ENCODE measurements at places on chromosomes 7 and 10. TPM values are rescaled to one million over a fixed set of nuclear protein-coding genes. Genes with fewer than 3 reads are reported as not detected.

Gene AGR2
- 0.60 TPM for polyA plus RNA-seq

Gene GPC2
- 2.6 TPM for polyA plus RNA-seq

Gene ALOX5
- not detected for polyA plus RNA-seq

Gene ANKRD30A
- polyA plus RNA-seq, result not detected

Gene IFIT1
- polyA plus RNA-seq, result 32.8 TPM

Gene AKR1C2
- polyA plus RNA-seq, result 8.2 TPM

Gene DPCD
- 51.1 TPM for polyA plus RNA-seq

Gene GLI3
- 7.2 TPM for polyA plus RNA-seq

Gene HOGA1
- 0.41 TPM for polyA plus RNA-seq

Gene OR9A2
- not detected for polyA plus RNA-seq

Gene TRIM74
- polyA plus RNA-seq, result 0.09 TPM

Gene INTS1
- 13.1 TPM for polyA plus RNA-seq

Gene FANK1
- 2.8 TPM for polyA plus RNA-seq

Gene PRSS37
- not detected for polyA plus RNA-seq

Gene ZNRF2
- polyA plus RNA-seq, result 0.56 TPM

DNA sequence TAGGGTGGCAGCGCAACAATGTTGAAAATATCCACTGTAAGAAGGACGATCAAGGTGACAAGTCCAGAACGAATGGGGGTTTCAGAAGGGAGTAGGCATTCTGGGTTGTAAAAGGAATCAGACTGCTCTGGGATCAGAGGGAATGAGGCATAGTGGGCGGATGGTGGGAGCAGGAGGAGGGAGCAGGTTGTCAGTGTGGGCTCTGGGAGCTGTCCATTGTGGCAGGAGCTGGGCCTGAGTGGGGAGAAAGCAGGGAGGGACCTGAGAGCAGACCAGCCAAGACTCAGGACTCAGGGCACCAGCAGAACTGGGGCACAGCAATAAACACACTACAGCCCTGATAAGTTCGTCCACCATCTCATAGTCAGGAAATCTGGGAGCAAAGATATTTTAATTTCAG lies 292.6 kb upstream of the MKI67 start:
- DNase-seq, result no peak

DNA sequence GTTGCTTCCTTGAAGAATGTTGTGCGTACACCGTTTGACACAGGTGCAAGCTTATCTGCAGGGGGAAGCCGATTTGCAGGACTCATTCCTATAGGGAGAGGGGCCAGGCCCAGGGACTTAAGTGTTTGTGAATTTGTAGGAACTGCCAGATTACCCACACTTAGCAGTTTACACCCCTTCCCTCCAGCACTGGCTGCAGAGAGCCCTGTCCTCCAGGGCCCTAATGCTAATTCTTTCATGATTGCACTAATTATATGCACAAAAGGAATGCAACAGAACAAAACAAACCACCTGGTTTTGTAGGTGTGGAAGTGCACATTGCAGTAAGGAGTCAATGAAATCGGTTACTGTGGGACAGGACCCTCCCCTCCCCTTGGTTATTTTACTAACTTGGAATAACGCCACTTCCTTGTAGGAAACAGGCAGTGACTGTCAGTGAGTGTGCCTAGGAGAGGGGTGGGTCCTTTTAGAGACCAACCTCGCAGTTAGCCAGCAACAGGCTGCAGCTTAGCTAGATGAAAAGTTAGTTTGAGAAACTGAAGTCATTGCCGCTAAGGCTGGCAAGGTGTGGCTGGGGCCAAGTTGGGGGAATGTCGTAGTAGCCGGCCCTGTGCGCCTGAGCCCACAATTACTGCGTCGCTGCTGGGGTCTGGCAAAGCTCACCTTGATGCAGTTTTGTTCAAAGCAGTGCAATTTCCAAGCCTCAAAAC lies 60.6 kb downstream of the CUX1 start:
- no peak for DNase-seq

GRCh38 chr7:133253519-133253875 lies 619 bp downstream of the EXOC4 start:
- DNase-seq, result no peak

DNA sequence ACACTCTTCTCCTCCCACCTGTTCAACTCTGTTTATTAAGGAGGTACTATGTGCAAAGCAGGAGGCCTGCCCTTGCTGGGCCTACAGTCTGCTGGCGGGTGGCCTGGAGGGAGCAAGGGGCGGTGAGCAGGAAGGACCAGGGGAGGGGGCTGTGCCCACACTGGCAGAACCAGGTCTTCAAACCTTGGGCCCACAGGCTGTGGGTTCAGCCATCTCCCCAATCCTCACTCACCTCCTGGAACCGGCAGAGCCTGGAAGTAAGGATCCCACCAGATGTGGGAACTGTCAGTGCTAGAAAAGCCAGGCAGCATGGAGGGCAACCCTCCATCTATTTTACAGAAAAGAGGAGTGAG lies 50.8 kb downstream of the CAMK2B start:
- DNase-seq, result no peak

GRCh38 chr10:70679498-70679897 lies 7.2 kb downstream of the ADAMTS14 start:
- no peak for DNase-seq

- no peak for DNase-seq
Measured at GRCh38 chr10:131872827-131873375, 27.9 kb upstream of the PPP2R2D start.

DNA sequence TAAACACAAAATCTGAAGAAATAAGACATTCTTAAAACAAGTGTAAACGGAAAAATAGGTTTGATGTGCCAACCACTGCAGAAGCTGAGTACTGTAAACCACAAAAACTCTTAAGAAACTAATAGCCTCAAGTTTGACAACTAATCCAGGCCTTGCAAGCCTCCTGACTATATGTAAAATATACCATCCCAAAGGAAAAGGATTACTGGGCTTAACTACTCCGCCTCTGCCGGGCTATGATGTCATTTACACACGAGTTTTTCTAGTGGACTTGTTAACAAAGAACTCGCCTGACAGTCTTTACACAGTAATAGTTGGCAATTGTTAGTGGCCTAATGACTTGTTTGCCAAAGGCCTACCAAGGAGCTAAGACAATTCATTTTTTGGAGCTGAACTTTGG lies 2.1 kb downstream of the KIF5B start:
- DNase-seq, result peak; percentile 44

GRCh38 chr7:43204081-43204480 lies 91.6 kb downstream of the HECW1 start:
- DNase-seq, result peak; percentile 21

- DNase-seq, result no peak
Measured at GRCh38 chr7:45400680-45401079, 173.5 kb upstream of the ADCY1 start.

DNA sequence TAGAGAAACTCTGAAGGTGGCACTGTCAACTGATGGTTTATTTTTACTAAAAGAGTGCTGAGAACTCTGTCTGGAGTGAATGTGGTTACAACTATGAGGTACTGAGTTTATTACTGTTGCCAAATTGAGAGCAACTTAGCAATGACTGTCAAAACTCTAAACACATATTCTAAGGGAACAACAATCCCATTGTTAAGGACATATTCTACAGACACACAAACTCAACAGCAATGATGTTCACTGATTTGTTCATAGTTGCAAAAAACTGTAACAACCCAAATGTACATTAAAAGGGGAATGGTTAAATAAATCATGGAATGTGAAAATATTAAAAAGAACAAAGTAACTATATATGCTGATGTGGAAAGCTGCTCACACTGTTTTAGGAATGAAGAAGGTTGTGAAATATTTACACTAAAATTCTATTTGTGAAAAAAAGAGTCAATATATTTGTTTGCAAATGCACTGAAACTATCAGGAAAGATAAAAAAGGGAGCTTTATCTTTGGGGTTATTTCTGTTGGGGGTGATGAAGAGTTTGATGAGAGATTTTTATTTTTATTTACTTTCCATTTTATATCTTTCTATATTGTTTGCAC lies 12.9 kb downstream of the PON2 start:
- DNase-seq, result no peak

- DNase-seq, result no peak
Measured at GRCh38 chr10:71864911-71865361, 13.9 kb upstream of the PSAP start.

DNA sequence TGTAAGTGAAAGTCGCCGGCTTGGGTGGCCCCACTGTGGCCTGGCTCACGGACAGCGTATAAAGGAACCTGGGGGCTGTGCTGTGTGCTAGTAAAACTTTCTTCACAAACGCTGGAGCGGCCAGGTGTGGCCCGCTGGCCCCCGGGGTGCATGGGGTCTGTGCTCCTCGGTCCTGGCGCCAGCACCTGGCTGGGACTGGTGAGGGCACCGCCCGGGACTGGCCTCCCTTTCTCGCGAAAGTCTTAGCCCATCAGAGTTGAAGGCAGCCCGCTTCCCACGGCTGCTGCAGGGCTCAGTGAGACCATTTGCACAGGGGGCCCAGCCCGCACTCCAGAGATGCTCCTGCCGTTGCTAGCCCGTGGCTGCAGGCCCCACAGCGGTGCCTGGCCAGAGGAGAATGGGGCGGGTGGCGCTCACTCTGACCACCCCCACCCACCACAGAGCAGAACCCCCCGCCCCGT lies 5.8 kb downstream of the PWWP2B start:
- DNase-seq, result no peak

GRCh38 chr7:7978860-7979259 lies 10.3 kb downstream of the GLCCI1 start:
- no peak for DNase-seq

DNA sequence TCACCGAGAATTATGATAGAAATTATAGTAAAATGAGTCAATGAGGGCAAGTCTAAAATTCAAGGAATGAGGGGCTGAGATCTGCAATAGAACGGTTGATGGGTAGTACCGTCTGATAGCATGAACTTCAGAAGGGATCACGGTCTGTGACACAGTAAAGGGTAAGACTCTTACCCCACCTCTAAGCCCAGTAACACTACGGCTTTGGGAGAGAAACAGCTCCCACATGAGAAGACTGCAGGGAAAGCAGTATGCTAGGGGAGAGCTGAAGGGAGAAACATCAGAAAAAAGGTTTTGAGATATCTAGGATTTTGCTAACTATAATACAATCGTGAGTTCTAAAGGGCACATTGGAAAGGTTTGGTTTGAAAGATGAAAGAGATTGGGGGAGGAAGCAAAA lies 12.8 kb upstream of the AKAP9 start:
- no peak for DNase-seq

- DNase-seq, result peak; percentile 49
Measured at GRCh38 chr10:46006219-46006618, 24.2 kb downstream of the NCOA4 start.

- DNase-seq, result no peak
Measured at GRCh38 chr7:139682136-139683013, 95.4 kb downstream of the HIPK2 start.

DNA sequence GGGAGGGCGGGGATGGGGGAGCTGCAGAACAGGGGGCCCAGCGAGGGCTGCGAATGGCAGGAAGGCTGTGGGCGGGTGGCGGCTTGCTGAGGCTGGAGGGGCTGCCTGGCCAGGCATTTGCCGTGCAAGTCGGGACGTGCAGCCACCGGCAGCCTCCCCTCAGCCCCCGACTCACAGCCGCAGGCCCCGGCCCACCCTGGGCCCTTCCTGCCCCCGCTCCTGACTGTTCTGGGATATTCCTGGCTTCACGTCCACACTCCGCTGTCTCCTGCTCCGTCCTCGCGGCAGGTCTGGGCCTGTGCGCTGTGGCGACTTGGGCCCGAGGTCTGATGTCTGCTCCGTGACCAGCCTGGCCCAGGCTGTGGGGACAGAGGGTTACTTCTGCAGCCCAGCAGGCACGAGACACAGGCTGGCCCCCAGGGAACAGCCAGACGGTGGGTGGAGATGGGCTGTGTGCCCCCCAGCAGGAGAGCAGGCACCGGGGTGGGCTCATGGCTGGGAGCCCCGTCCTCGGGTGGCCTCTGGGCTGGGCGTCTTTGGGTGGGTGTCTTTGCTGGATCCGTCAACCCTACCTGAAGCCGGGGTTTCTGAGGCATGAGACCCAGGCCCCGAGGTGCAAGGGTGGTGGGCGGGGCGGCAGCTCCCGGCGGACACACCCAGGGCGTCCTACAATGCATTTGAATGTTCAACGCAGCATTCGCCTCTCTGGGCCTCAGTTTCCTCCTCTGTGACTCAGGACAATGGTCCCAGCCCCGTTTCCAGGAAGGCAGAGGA lies 86.5 kb downstream of the FOXL3 start:
- DNase-seq, result no peak

GRCh38 chr10:29920408-29921070 lies 138.8 kb downstream of the JCAD start:
- no peak for DNase-seq

- DNase-seq, result no peak
Measured at GRCh38 chr10:99880080-99880835, 97.8 kb downstream of the ABCC2 start.

DNA sequence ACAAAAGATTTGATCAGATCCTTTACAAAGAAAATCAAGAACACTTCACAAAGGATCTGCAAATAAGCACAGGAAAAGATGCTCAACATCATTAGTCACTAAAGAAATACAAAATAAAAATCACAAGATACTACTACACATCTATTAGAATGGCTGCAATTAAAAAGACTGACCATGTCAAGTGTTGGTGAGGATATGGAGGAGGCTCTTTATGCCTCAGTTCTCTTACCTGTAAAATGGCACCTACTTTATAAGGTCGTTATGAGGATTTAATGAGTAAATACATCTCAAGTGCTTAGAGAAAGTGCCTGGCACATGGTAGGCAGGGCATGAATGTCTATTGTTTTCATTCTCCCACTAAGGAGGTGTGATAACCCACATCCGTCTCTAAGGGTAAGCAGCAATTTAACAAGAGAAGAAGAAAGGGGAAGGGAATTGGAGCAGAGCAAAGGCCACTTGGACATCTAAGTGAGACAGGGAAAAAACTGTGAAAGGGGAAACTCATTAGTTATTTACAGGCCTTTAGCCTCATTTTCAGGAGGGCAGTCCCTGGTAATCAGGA lies 157.5 kb upstream of the NFE2L3 start:
- DNase-seq, result no peak

- no peak for DNase-seq
Measured at GRCh38 chr10:70885931-70886903, 2.1 kb downstream of the PCBD1 start.

DNA sequence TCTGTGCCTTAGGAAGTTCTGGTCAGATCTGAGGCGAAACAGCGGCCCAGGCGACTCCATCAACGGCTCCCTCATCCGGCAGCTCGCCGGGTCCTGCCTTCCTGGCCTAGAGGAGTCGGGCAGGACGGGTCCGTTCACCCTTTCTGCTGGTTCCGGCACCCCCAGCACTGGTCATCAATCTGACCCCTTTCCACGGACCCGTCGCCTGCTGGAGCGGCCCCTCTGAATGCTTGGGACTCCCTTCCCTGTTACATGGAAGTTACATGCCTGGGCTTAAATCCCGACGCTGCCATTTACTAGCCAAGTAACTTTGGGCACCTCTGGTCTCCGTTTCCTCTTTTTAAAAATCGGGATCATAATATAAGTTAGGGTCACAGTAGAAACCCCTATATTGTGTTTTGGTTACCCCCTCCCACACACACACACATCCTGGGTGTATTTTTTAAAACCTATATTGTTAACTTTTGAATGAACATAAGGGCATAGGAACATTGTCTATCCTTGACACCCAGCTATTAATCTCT lies 607 bp upstream of the GGCT start:
- no peak for DNase-seq

GRCh38 chr10:76088008-76088407 lies 656.6 kb downstream of the LRMDA start:
- DNase-seq, result no peak

- no peak for DNase-seq
Measured at GRCh38 chr7:157337316-157338149, 729 bp downstream of the DNAJB6 start.
